MCF 10A (cell line): ENCODE measurements at places on chromosomes 7 and 10. TPM values are rescaled to one million over a fixed set of nuclear protein-coding genes. Genes with fewer than 3 reads are reported as not detected.

The CRCP gene
- total RNA-seq, result 27.5 and 39.8 TPM in 2 replicates

The DGKI gene
- 1.4 and 1.7 TPM in 2 replicates for total RNA-seq

The SPACDR gene
- 0.49 and 0.74 TPM in 2 replicates for total RNA-seq

The TRIM50 gene
- not detected in 2 replicates for total RNA-seq
